ENCODE measurements at places on chromosomes 16 and 17. TPM values are rescaled to one million over a fixed set of nuclear protein-coding genes. Genes with fewer than 3 reads are reported as not detected.

SLC16A6 gene
- not detected for total RNA-seq

OR4D1 gene
- total RNA-seq: not detected

ATAD5 gene
- 2.1 TPM for total RNA-seq

C16orf54 gene
- total RNA-seq: not detected

KRTAP9-8 gene
- not detected for total RNA-seq

ARMC7 gene
- total RNA-seq: 1.2 TPM

AGRP gene
- total RNA-seq: not detected

AANAT gene
- total RNA-seq: 0.10 TPM

ADAT1 gene
- 67.9 TPM for total RNA-seq

CDYL2 gene
- 12.0 TPM for total RNA-seq

ZNF423 gene
- total RNA-seq: 0.35 TPM

FN3K gene
- 16.8 TPM for total RNA-seq

CD300E gene
- total RNA-seq: not detected

BIRC5 gene
- 0.50 TPM for total RNA-seq

CHST6 gene
- total RNA-seq: 1.1 TPM

MPV17L gene
- total RNA-seq: 4.2 TPM

- DNase-seq: peak; percentile 81
Observed at GRCh38 chr16:85321509-85322271, 209.4 kb upstream of the CIBAR2 start.

GRCh38 chr16:1036166-1036565 is 36.4 kb upstream of the SSTR5 start:
- no peak for DNase-seq

DNA sequence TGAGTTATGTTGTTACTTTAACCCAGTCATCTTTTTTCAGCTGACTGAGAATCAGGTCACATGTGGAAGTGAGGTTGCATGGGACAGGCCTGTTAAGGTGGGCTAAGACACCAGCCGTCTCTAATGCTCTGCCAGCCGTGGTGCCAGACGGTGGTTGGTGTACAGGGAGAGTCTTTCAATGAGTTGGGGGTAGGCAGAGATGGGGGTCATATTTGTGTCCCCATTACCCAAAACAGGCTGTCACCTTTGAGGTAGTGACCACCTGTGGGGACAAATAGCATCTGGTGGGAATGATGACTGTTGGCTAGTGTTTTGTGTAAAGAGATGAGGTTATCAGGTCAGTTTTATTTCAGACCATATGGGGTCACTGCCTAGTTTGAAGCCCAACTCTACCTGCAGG is 1.8 kb downstream of the RPL38 start:
- DNase-seq: no peak

DNA sequence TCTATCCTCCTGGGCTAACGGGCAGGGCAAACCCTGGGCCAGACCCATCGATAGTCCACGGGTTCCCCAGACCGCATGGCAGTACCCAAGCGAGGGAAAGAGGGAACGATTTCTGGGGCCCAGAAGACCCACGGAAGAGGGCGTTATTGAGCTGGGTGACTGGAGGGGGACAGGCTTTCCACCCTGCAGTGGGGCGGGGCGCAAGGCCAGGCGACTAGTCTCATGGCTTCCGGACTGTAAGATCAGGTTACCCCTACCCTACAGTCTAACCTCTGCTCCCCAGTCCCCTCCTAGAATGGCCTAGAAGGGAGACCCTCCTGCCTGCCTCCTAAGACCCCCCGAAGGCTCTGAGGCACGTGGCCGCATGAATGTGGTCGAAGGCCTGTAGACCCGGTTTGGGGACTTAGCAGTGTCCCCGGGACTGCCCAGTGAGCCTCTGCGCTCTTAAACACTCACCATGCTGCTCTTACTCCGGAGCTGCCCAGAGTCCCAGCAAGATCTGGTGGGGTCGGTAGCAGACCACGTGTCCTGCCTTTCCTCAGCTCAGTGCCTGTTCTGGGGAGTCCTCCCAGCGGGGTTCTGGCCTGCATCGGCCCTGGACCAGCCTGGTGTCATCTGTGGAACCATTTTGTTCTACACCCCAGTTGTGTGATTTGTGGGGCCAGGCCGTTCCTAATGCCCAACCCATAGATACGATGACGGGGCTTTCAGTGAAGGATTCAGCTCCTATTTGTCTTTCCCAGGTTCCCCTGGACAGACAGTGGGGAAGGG is 13.2 kb upstream of the AURKB start:
- DNase-seq: no peak

DNA sequence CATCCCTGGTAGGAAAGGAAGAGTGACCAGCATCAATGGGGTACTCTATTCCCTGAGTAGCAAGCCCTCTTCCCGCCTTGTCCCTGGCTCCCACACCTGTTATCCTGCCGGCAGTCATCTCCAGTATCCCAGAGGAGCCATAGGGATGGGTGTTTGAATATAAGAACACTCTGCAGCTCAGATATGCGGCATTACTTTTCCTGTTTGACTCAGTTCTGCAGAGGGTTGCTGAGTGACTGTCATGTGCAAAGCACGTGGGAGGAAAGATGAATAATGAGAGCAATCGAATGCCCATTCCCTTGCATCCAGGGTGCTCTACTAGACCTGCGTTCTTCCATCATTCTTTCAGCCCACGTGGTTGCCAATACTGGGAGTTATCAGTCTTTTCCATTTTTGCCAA is 115.1 kb downstream of the PRKCB start:
- no peak for DNase-seq

GRCh38 chr16:49483651-49484450 is 110.2 kb downstream of the C16orf78 start:
- no peak for DNase-seq

GRCh38 chr17:49894761-49895160 is 46.9 kb upstream of the TAC4 start:
- DNase-seq: no peak

- DNase-seq: peak; percentile 36
Observed at GRCh38 chr16:63617047-63617989, 1504.5 kb downstream of the CDH11 start.

GRCh38 chr16:4323071-4323844 is 7.4 kb downstream of the GLIS2 start:
- no peak for DNase-seq

DNA sequence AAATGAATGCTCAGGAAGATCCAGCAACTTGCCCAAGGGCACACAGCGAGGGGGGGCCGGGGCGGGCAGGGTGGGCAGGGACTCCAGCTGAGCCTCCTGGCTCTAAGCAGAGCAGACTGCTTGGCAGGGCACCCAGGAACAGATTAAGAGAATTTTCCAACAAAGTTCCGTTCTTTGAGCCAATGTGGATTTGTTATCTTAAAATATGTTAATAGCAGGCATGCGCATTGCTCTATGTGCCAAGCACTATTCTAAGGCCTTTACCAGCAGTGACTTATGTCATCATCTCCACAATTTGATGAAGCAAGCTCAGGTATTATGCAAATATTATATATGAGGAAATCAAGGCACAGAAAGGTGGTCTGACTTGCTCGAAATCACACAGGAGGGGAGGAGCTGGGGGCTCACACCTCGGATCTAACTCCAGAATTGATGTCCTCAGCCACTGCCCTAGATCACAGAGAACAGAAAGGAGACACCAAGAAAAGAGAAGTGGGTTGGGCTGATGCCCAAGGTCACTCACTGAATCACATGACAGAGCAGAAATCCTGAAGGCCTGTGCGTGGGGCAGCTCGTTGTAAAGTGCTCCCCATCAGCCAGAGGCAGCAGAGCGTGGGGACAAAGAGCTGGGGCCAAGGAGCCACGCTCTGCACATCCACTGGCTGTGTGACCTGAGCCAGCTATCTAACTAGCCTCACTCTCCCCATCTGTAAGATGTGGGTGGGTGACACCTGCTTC is 23.2 kb upstream of the MEAK7 start:
- no peak for DNase-seq

DNA sequence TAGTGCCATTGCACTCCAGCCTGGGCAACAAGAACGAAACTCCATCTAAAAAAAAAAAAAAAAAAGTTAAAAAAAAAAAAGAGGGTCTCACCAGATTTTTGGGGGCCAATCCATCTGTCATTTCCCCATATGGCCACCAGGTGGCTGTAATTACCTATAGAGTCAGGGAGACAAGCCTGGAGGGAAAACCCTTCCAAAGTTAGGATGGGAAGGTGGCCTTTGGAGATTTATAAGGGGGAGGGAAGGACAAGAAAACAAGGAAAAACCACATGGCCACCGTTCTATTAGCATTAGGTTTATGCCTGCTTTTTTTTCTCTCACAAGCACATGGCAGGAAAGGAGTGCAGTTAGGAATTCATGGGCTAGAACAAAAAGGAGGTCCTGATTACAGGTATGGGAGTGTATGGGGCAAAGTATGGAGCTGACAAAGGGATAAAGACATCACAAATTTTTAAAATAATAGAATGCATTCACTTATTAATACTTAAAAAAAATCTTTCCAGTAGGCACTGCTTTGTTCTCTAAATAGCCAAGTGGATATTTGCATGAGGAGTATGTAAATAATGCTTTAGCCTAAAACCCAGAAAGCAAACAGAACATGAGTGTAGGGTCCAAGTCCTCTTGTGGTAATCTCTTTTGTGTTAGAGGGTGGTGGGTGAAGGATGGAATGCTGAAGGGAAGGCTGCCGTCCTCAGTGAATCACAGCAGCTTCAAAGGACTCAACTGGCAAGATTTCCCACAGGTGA is 5.1 kb downstream of the CYB5D1 start:
- peak; percentile 38 for DNase-seq

DNA sequence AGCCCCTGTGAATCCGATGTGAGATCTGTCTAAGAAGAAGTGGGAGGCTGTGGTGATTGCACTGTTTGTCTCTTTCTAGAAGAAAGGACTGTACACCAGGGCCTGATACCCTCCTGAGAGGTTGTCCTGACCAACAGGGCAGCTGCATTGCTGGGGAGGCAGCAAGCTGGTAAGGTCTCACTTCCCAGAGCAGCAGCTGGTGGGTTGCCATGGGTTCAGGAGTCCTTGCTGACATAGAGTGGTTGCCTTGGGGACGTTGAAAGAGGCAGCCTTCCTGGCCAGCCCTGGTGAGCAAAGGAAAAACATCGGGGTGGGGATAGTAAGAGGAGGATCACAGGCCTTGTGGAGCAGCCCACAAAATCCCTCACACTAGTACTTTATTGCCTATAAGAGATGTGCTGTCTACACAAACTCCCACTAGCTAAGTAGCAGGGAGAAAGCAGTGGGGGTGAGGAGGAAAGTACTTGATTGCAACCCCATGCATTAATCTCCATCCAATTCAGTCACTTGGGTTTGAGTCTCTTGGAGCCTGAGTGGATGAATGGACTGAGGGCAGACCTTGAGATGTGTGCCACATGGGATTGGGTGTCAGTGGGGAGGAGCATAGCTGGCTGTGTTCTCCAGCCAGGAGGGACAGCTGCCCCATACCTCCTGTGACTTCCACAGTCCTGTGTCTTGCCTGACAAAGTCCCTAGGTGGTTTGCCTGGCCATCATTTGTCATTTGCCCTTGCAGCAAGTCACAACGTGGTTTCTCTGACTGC is 143.8 kb upstream of the RPL38 start:
- DNase-seq: no peak

- DNase-seq: no peak
Observed at GRCh38 chr17:79214459-79214858, 139.8 kb downstream of the ENGASE start.

- peak; percentile 71 for DNase-seq
Observed at GRCh38 chr16:75555213-75555706, 792 bp downstream of the TMEM231 start.

DNA sequence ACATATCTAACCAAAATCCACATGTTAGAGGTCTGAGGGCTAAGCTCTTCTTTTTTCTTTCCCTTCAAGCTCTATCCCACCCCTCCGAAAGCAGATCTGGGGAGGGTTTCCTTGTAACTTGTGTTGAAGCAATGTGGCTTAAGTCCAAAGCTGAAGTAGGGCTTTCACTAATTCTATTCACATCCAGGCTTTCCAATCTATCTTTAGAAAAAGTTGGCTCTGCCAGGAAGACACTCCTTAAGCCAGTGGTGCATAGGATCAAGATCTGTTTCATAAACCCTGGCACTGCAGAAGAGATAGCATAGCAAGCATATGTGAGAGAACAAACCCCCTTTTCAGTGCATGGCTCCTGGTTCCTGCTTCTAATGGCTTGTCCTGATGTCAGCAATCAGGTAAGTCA is 34.9 kb upstream of the DHX40 start:
- no peak for DNase-seq

DNA sequence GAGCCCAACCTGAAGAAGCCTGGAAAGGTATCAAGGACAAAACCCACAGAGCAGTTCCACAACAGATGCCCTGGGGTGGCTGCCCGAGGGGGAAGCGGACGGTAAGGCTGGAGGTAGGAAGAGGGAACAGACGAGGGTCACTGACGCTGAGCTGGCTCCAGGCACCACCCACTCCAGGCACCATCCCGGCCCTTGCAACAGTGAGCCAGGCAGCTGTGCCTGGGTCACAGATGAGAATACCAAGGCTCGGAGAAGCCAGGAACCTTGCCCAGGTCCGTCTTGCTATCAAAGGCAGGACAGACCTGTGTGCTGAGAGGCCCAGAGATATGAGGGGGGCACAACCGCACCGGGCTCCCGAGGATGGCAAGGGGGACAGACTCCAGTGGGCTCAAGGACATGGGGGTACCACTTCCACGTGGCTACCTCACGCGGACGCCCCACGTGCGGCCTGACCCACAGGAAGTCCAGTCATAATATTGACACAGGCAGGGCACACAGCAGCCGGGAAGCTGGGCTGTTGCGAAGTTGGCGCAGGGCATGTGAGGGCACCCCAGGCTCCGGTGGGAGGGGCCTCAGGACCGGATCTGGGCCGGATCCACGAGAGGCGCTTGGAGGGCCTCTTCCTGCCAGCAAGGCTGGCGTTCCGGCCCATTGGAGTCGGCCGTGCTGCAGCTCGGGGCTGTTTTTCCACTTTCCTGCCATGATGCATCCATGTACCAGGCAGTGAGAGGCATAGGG is 29.9 kb downstream of the PEMT start:
- DNase-seq: peak; percentile 86

- no peak for DNase-seq
Observed at GRCh38 chr17:19590912-19591551, 57.4 kb downstream of the SLC47A1 start.
